ENCODE measurements at places on chromosomes 6 and 20. TPM values are rescaled to one million over a fixed set of nuclear protein-coding genes. Genes with fewer than 3 reads are reported as not detected.

The SLC17A1 gene
- polyA plus RNA-seq: not detected

The AGPAT1 gene
- polyA plus RNA-seq: 19.5 TPM

The SLC26A8 gene
- polyA plus RNA-seq: not detected

The KCNB1 gene
- not detected for polyA plus RNA-seq

The NRSN1 gene
- not detected for polyA plus RNA-seq

The KCNG1 gene
- not detected for polyA plus RNA-seq

The OR2B6 gene
- polyA plus RNA-seq: not detected

The EYS gene
- 0.21 TPM for polyA plus RNA-seq

The CLDN20 gene
- not detected for polyA plus RNA-seq

The GRM1 gene
- polyA plus RNA-seq: not detected

The EPPIN gene
- polyA plus RNA-seq: not detected

The PIM1 gene
- polyA plus RNA-seq: 249 TPM

The PROKR2 gene
- not detected for polyA plus RNA-seq

The GFOD1 gene
- polyA plus RNA-seq: 0.24 TPM

Measured in naive thymus-derived CD4-positive, alpha-beta T cell (primary cell).